ENCODE measurements at places on chromosomes 12 and 14. TPM values are rescaled to one million over a fixed set of nuclear protein-coding genes. Genes with fewer than 3 reads are reported as not detected.

The OLR1 gene
- total RNA-seq: 3.1 TPM

The OTOGL gene
- 0.14 TPM for total RNA-seq

The CPNE6 gene
- total RNA-seq: not detected

The MIP gene
- not detected for total RNA-seq

The CDH24 gene
- 6.2 TPM for total RNA-seq

The MOAP1 gene
- 11.4 TPM for total RNA-seq

The SEC23A gene
- 428 TPM for total RNA-seq

The C12orf60 gene
- total RNA-seq: 0.74 TPM

The KRT6C gene
- not detected for total RNA-seq

The SLC17A8 gene
- not detected for total RNA-seq

The ADGRD1 gene
- 10.2 TPM for total RNA-seq

The TROAP gene
- 3.7 TPM for total RNA-seq

The KICS2 gene
- 5.3 TPM for total RNA-seq

The SLC24A4 gene
- not detected for total RNA-seq

The LYZ gene
- total RNA-seq: 0.09 TPM

The B4GALNT1 gene
- 0.55 TPM for total RNA-seq

The NKX2-1 gene
- total RNA-seq: not detected

The AKAP3 gene
- total RNA-seq: 1.5 TPM

The GLT1D1 gene
- not detected for total RNA-seq

The SDSL gene
- total RNA-seq: 17.5 TPM

The ATP23 gene
- total RNA-seq: 12.0 TPM

The ADAM20 gene
- total RNA-seq: 1.3 TPM

The DUSP16 gene
- 5.0 TPM for total RNA-seq

The LUM gene
- 1,464 TPM for total RNA-seq

The TEX52 gene
- not detected for total RNA-seq

The SOX5 gene
- total RNA-seq: 6.1 TPM

The SLCO1A2 gene
- not detected for total RNA-seq

The RD3L gene
- not detected for total RNA-seq

The LTBP2 gene
- total RNA-seq: 71.0 TPM

The TCTN1 gene
- 20.5 TPM for total RNA-seq

The OAS2 gene
- 0.71 TPM for total RNA-seq

The APOF gene
- total RNA-seq: not detected

The GPR65 gene
- 0.28 TPM for total RNA-seq

The KRT5 gene
- 1.3 TPM for total RNA-seq

The FGF6 gene
- not detected for total RNA-seq

The FAM181A gene
- not detected for total RNA-seq

The PUS1 gene
- 12.5 TPM for total RNA-seq

The SIVA1 gene
- total RNA-seq: 70.5 TPM

The LBHD2 gene
- total RNA-seq: not detected

The KRT71 gene
- not detected for total RNA-seq

The CCDC196 gene
- total RNA-seq: not detected

The DAAM1 gene
- 12.6 TPM for total RNA-seq

The CAPS2 gene
- 6.7 TPM for total RNA-seq

The MAP3K12 gene
- 40.3 TPM for total RNA-seq

The NAB2 gene
- total RNA-seq: 39.9 TPM

Measured in smooth muscle cell of bladder (primary cell).